ENCODE measurements at places on chromosomes 2 and 18.

GRCh38 chr2:64631771-64632170 is 21.9 kb downstream of the SERTAD2 start:
- no peak for DNase-seq

DNA sequence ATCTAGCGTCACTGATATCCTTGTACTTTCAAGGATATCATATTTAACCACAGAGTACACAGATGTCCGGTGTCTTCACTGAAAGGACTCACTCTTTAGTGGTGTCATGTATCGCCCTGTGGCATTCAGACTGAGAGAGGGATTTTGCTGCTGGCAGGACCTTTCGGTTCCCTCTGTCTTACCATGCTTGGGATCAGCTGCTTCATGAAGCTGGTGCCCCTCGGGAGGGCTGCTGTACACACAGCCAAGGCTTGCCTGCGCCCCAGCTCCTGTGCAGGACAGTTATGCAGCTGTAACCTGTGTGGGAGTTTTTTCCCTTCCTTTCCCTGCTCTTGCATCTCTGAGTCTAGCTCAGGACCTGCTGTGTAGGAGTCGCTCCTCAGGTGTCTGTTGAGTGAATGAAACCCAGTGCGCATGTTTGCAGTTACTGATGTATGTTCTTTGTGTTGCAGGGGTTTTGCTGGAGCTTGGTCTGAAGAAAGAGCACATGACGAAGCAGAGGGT is 64.4 kb downstream of the GREB1 start:
- DNase-seq, result no peak

DNA sequence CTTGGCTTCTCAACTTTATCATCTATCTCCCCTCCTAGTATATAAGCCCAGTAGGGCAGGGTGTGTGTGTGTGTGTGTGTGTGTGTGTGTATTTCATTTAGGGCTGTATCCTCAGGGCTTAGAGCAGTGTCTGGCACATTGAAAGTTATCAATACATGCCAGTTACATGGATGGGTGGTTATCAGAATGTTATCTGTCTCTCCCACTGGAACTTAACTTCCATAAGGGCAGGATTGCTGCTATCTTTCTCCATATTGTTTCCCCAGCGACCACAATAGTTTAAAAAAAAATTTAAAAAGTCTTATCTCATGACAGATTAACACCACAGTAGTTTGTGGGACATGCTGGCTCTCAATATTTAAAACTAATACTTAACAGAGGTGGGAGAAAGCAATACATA is 488.9 kb downstream of the PLCL1 start:
- no peak for DNase-seq

- no peak for DNase-seq
Measured at GRCh38 chr2:167504695-167505094, 616.4 kb downstream of the XIRP2 start.

- DNase-seq, result no peak
Measured at GRCh38 chr18:59022167-59022945, 117.3 kb upstream of the SEC11C start.

- no peak for DNase-seq
Measured at GRCh38 chr18:48829443-48830149, 121.2 kb downstream of the SMAD7 start.

GRCh38 chr2:202049840-202050239 is 16.2 kb downstream of the FZD7 start:
- DNase-seq, result no peak

- DNase-seq, result no peak
Measured at GRCh38 chr2:69271831-69272257, 115.2 kb downstream of the GFPT1 start.

DNA sequence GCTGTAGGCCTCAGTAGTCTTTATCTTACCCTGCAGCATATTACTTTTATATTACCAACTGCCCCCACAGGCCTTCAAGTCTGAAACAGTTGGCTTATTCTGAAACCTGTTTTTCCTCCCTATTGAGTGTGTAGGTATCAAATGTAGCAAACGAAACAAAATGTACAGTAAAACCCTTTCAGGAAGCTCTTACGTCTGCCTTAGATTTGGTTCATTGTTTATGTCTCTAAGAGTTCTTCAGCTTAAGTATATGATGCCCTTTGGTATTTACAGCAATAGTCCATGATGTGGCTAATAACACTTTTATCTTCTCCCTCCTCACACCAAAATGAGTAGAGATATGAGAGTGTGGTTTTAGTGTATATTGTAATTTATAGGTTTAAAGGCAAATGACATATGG is 108.8 kb downstream of the DOCK10 start:
- no peak for DNase-seq

- DNase-seq, result no peak
Measured at GRCh38 chr2:176164611-176165369, 7.7 kb downstream of the HOXD3 start.

DNA sequence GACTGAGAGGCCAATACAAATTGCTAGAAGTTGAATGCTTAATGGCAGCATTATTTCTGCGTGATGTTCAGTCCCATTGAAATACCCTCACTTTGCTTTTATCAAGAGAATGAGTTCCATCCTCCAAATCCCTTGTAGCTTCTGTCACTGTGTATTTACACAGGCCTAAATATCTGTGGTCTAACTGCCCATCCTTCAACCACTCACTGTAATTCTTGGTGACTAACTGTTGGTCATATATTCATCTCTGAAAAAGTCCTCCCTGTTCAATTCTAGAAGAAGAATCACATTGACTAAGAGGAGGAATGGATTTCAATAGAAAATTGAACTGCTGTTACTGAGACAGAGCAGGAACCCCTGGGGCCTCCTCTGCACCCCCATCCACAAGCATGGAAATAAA is 74.2 kb upstream of the L3MBTL4 start:
- DNase-seq, result no peak

DNA sequence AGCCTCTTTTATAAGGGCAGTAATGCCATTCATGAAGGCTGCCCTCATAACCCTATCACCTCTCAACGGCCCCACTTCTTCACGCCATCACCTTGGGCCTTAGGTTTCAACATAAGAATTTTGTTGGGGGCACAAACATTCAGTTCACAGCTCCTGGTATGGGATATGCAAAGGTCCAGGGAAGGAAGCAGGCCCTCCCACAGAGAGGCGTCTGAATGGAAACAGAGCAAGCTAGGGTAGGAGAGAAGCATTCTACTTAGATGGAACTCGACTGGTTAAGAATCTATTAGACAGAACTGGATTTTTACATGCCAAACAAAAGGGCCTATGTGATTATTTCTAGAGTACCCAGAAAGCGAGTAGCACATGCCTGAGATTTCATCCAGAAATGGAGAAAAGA is 42.8 kb downstream of the PROKR1 start:
- no peak for DNase-seq

- DNase-seq, result no peak
Measured at GRCh38 chr2:153268941-153269461, 209.6 kb downstream of the RPRM start.

- no peak for DNase-seq
Measured at GRCh38 chr2:25700221-25700660, 26.9 kb upstream of the DTNB start.

DNA sequence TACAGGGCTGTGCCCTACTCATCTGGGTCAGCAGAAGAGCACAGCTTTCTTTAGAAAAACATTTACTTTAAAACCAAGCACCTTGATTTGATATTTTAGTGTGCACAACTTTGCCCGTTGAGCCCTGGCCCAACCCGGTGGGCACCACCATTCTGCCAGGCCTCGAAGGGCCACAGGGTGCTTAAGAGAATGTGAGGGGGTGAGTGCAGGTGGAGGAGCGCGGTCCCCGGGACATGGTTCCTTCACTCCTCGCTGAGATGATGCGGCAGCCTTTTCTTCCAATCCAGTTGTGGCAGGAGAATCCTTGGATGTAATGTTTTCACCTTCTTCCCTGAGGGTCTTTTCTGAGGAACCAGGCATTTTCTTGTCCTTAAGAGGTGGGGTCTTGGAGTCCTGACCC is 119.0 kb downstream of the RPIA start:
- no peak for DNase-seq

- DNase-seq, result peak; percentile 77
Measured at GRCh38 chr2:120937686-120938044, 202.0 kb downstream of the GLI2 start.

DNA sequence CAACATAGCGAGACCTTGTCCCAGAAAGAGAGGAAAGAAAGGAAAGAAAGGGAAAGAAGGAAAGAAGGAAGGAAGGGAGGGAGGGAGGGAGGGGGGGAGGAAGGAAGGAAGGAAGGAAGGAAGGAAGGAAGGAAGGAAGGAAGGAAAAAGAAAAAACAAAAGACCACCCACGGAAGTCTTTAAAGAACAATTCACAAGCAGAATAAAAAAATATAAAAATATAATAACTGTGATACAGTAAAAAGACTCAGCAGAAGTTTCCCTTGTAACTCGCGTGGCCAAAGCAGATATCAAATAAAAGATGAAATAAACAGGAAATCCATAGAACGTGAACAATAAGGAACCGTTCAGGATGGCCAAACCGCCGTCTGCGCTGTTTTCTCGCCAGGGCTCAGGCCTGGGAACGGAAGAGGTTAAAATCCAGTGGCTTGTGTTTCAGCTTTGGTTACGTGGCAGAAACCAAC is 1.2 kb upstream of the SLC1A4 start:
- DNase-seq, result no peak

DNA sequence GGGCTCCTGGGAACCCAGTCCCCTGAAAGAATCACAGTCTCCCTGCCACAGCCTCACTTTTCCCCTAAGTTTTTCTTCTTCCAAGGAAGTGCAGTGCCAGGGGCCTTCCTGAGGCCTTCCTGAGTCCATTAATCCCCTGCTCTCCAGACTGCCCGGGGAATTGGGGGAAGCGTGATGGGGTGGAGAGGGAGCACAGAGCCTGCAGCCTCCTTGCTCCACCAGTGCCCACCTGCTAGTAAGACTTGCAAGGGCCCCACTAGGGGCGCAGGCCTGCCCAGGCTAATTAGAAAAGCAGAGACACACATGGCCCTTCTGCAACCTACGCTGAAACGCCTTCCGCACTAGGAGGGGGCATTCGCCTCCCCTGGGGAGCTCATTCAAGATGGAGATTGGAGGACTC is 110.6 kb downstream of the MRO start:
- DNase-seq, result no peak

DNA sequence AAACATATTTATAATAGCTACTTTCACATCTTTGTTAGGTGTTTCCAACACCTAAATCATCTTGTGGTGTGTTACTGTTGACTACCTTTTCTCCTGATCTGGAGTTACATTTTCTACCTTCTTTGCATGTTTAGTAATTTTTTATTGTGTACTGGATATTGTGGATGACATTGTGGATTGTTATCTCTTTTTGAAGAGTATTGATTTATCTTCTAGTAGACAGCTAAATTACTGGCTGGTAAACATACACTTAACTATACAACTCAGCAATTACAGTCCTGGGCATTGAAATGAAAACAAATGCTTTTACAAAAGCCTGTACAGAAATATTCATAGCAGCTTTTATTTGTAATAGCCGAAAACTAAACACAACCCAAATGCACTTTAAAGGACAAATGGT is 150.8 kb downstream of the PTRHD1 start:
- DNase-seq, result no peak

GRCh38 chr2:56128235-56128634 is 55.6 kb upstream of the CCDC85A start:
- DNase-seq, result no peak

DNA sequence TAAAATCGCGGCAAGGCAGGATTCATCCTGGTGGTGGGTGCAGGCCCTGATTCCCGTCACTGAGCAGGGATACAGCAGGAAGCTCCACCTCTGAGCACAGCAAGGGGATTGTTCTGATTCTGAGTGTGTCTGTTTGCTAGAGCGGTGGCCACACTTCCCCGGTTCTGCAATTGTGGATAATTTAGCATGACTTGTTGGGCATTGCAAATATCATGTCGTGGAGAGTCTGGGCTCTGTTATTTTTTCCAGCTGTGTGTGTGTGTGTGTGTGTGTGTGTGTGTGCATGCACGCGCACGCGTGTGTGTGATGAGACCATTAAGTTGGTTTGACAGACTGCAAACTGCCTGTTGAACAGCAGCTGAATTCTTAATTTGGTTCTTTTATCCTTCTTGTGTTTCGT is 4.1 kb upstream of the TMEM18 start:
- no peak for DNase-seq
